ENCODE measurements at places on chromosomes 3 and 15.

- ATAC-seq, result peak; percentile 87
Measured at GRCh38 chr15:84914909-84915605, 30.6 kb downstream of the SLC28A1 start.

DNA sequence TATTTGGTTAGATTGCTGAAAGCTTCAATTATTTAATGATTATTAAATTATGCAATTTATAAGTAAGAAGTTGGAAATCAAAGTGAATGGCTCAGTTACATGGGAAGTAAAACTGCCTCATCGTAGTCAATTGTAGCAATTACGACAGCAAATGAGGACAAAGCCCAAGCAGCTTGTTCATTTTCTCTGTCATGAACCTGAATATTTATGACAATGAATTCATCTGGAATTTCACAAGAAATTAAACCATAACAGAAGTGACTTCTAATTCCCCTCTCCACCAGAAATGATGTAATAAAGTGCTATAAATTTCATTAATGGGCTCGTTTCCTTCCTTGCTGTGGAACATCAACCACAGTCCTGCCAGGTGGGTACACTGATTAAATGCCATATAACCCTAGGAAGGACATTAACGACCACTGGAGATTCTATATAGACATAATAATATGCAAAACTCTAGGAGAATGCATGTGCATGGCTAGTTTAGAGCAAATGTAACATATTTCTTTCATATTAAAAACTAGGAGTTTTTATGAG is 273.8 kb upstream of the DCBLD2 start:
- no peak for ATAC-seq

DNA sequence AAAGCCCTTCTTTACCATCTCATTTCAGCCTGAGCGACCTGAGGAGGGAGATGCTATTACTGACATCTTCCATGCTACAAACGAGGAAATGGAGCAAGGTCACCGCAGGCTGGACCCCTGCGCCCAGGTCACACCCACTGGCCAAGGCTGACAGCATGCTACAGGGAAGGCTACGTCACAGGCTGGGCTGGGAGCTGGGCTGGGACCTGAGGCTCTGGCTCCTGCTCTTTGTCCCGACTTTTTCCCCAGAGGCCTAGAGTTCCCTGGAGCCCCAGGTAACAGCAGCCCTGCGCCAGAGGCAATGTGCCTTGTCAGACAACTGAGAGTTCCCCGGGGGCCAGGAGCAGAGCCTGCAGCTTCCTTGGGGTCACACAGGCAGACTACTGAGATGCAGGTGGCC is 87.2 kb downstream of the IQSEC1 start:
- ATAC-seq, result no peak

- no peak for ATAC-seq
Measured at GRCh38 chr3:79392479-79392878, 375.3 kb downstream of the ROBO1 start.

GRCh38 chr3:9231471-9231870 is 18.0 kb downstream of the SRGAP3 start:
- no peak for ATAC-seq

- ATAC-seq, result no peak
Measured at GRCh38 chr3:127646501-127647046, 17.6 kb downstream of the PODXL2 start.

- no peak for ATAC-seq
Measured at GRCh38 chr3:104687362-104687761, 679.3 kb upstream of the ALCAM start.

GRCh38 chr3:95715128-95715527 is 1099.3 kb upstream of the EPHA6 start:
- no peak for ATAC-seq

- no peak for ATAC-seq
Measured at GRCh38 chr3:139561959-139562676, 22.6 kb upstream of the RBP1 start.

GRCh38 chr3:124992041-124992440 is 57.5 kb upstream of the MUC13 start:
- ATAC-seq, result no peak

DNA sequence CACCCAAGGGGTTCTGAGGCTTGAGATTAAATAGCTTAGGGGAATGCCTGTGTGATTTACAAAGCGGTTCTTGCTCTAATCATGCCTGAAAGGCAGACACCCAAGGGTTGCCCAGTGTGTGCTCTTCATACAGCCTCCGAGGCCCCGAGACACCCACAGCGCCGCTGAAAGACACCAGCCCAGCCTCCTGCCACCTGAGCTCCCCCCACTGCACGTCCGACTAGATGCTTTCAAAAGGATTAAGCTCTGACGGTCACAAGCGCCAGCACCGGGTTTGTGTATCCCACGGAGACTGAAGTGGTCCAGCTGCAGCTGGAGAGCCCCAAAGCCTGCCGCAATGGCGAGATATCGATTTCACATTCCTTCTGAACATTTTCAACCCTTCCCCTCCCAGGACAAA is 50.3 kb downstream of the SPATA12 start:
- no peak for ATAC-seq

GRCh38 chr3:112761062-112761638 is 85.5 kb downstream of the CD200R1L start:
- no peak for ATAC-seq

DNA sequence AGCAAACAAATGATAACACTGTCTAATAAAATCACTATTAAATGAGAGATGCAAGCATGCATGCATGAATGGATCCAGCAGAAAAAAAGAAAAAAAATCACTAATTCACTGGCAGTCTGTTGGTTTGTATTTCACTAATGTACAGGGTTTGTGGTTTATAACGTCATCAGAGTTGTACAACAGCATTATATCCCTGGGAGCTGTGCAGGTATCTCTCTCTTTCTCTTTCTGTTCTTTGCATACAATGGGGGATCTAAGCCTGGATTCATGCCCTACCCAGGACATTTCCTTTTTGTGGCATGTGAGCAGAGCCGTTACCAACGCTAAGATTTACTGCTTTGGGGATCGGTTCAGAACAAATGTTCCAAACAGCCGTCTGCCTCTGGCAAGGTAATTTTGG is 229.5 kb downstream of the SOX2 start:
- no peak for ATAC-seq

- ATAC-seq, result no peak
Measured at GRCh38 chr15:48222627-48223026, 16.5 kb downstream of the SLC12A1 start.

- ATAC-seq, result no peak
Measured at GRCh38 chr3:143565951-143566350, 282.3 kb downstream of the SLC9A9 start.

DNA sequence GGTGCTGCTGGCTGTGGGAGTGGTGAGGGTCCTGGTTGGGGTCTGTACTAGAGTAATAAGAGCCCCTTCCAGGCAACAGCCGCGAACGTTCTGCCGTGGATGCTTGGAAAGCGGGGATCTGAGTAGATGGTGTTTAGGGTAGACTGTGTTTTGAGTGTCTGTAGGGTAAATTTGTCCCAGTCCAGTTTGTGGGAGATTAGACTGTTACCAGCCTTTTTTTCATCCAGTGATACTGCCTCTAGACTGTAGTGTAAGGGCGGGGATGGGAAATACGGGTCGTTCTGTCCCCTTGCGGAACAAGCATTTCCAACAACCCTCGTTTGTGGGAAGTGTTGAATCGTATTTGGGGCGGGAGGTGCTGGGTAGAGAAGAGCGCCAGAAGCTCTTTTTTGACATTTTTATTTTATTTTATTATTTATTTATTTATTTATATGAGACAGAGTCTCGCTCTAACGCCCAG is 424 bp downstream of the HAUS2 start:
- ATAC-seq, result peak; percentile 53

DNA sequence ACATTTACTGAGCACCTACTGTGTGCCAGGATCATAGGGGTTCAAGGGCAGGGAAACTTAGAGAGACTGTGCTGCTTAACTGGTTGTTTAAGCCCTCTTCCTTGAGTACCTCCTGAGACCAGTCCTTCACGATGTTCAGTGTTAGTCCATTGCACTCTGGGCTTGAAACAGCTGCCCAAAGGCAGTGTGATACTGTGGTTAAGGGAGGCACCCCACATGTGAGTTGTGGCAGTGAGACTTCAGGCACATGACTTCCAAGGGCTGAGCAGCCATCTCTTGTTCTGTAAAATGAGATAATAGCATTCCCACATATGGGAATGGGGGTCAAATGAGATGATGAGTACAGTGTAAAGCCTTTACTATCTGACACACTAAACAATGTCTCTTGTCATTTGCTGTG is 75.1 kb downstream of the LINGO1 start:
- no peak for ATAC-seq

DNA sequence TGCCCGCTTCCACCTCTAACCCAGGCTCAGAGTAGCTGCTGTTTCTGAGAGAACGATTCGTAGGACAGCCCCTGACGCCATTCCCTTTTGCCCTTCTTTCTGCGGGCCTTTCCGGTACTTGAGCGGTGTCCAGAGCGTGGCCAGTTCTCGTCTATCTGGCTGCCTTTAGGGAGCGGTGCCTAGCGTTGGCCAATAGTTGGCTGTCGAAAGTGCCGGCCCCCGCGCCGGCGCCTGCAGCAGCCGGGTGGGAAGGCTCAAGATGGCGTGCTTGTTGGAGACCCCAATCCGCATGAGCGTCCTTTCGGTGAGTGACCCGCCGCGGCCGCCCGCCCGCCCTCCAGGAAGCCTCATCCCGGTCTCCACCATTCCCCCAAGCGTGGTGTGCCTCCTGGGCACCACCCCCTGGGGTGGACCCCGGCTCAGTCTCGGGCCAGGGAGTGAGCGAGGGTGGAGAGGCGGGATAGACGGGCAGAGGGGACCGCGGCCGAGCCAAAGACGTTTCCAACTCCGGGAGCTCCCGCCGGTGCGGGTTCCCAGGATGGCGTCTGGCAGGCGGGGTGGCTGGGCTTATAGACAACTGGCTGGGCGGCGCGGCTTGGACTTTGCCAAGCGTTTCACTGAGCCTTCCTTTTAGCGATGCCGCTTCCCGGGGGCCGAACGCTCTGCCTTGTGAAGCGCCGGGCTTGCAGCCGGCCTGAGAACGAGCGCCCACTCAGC is at the start of gene ARMC8:
Gene ARMC8, plus strand, starts transcription at position 6 of the 717 bp plus-strand sequence. Its CDS starts 254 bp downstream, at position 260.
- ATAC-seq, result peak; percentile 82

GRCh38 chr3:53709256-53709655 is 137.0 kb downstream of the CHDH start:
- no peak for ATAC-seq

DNA sequence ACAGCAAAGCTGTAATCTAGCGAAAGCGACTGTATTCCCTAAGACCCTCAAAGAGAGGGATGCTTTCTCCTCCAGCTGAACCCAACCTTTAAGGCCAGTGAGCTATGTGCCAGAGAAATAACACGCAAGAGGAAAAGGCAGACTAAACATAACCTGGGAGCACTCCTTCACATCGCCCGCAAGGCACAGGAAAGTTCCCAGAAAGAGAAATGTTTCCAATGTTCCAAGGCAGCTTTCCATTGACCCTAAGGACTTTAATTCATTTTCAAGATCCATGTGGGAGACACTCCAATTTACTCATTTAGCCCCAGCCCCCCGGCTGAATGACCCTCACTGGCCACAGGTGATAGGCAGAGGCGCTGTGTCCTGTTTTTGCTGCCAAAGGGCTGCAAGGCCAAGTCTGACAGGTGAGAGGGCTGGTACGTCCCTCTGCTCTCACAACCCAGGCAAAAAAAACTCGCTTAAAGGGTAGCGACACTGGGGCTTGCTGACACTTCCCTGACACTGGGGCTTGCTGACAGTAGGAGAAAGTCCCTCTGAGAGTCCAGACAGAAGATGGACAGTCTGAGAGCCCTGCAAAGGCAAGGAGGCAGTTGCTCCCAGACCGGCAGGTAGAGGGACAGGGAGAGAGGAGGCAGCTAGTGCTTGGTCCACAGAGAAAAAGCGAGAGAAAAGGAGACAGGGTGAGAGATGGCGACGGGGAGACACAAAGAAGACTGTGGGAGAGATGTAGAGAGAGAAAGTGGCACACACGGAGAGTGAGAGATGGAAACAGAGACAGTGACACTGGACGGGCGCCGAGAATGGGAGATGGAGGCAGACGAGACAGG is 702 bp downstream of the ARHGEF3 start:
- peak; percentile 50 for ATAC-seq

- no peak for ATAC-seq
Measured at GRCh38 chr15:68315495-68316031, 38.0 kb downstream of the FEM1B start.

DNA sequence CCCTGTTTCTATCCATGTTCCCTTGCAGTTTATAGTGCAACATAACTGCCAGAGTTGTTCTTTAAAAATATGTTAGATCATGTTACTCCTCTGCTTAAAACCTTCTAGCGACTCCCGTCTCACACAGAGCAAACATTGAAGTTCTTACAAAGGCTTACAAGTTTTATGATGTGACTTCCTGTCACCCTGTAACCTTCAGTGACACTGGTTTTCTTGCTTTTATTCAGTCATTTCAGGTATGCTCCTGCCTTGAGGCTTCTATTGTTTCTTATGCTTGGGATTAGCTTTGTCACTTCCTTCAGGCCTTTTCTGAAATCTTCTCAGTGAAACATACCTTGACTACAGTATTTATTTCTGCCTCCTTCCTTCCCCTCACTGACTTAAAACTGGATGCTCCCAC is 252.1 kb downstream of the DOCK3 start:
- ATAC-seq, result no peak

- no peak for ATAC-seq
Measured at GRCh38 chr15:75928680-75929608, 25.3 kb downstream of the FBXO22 start.

DNA sequence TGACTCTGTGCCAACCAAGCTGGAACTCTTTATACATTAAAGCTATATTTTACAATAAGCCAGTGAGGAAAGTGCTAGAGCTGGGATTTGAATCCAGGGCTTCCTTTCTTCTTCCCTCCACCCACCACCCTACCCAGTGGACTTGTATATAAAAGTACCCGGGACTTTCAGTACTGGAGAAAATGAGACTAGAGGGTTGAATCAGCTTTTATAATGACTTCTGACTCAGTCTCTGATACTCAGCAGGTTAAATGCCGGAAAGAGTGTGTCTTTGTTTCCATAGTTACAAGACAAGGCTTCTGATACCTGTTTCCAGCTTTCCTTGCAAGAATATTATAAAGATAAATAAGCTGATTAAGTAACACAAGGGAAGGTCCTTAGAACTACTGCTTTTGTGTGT is 80.9 kb downstream of the FRMD4B start:
- no peak for ATAC-seq

- ATAC-seq, result no peak
Measured at GRCh38 chr15:31264559-31265089, 62.0 kb upstream of the KLF13 start.

DNA sequence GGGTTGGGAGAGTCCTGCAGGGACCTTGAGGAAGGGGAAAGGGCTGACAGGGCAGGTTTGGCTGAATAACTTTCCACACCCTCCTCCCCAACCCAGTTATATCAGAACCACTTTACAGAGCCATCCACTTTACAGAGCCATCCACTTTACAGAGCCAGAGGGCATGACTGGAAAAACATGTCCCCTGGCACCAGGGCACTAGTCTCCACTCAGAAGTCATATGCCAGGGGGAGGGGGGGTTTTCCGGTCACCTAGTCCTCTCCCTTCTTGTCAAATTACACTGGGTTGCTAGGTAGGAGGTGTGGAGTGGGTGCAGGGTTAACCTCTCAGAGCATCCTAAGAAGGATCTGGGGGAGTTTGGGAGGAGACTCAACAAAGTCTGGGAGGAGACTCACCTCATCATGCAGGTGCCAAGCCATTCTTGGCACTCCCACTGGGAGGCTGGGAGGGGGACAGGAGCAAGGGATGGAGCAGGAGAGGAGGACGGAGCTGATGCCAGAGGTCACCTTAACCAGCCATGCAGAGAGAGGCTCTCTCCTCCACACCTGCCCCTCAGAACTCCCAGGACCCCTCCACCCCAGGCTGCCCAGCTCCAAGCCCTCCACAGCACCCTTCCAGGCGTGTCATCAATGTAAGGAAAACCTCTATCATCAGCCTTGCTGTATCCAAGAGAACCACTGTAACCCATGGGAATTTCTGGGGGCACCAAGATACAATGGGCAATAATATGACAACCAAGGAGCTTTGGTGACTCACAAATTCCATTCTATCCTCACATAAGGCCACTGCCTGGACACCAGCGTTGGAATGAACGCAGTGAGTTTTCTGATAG is 1.7 kb downstream of the LRRC2 start:
- no peak for ATAC-seq

All from stimulated activated memory B cell treated with anti-CD40 and anti-IgM and Interleukin-4, amounts not matched to agents 10 μg/mL and 1 μg/mL and 100 μg/mL, for 72 hours (primary cell).